Skin of body (tissue), 3 donors: ENCODE measurements at places on chromosomes 16 and 17.

GRCh38 chr17:49739641-49740271, 24.2 kb downstream of the FAM117A start:
- peak; percentile 32 for DNase-seq

GRCh38 chr17:44010966-44011647, 3.7 kb downstream of the TMEM101 start:
- DNase-seq, result no peak

GRCh38 chr16:15532825-15533224, 98.4 kb downstream of the BMERB1 start:
- no peak for DNase-seq

GRCh38 chr17:55162556-55162946, 102.2 kb upstream of the HLF start:
- no peak for DNase-seq

DNA sequence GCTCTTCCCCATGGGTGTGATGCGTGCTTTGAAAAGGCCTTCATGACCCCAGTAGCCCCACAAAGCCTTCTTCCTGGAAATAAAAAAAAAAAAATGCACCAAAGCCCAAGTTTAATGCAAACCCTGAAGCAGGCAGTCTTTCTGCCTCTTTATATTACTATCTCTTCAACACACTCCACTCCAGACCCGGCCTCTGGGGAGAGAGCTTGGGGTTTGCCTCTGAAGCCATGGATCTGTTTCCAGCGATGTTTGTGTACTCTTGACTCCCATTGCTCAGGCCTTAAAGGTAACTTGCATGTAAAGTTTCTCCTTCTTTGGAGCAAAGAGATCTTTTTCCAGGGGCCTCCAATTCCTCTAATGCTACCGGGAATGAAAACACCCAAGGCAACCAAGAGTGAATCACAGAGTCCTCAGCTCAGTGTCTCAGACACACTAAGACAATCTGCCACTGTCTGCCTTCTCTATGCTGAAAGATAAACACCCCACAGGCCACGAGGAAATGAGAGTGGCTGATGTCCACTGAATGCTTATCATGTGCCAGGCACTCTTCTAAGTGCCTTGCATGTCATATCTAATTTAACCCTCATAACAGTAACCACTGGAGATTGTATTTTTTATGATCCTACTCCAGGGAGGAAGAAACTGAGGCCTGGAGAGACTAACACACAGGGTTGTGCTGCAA, 56.4 kb upstream of the AKTIP start:
- no peak for DNase-seq

DNA sequence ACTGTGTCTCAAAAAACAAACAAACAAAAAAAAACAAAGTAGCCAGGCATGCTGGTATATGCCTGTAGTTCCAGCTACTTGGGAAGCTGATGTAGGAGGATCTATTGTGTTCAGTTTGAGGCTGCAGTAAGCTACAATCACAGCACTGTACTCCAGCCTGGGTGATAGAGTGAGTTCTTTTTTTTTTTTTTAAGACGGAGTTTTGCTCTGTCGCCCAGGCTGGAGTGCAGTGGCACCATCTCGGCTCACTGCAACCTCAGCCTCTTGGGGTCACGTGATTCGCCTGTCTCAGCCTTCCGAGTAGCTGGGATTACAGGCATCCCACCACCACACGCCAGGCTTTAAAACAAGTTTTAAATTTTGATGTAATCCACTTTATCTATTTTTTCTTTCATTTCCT, 80.2 kb upstream of the STAC2 start:
- no peak for DNase-seq

- DNase-seq, result no peak
Observed at GRCh38 chr16:57741660-57742191, 6.2 kb downstream of the KATNB1 start.

DNA sequence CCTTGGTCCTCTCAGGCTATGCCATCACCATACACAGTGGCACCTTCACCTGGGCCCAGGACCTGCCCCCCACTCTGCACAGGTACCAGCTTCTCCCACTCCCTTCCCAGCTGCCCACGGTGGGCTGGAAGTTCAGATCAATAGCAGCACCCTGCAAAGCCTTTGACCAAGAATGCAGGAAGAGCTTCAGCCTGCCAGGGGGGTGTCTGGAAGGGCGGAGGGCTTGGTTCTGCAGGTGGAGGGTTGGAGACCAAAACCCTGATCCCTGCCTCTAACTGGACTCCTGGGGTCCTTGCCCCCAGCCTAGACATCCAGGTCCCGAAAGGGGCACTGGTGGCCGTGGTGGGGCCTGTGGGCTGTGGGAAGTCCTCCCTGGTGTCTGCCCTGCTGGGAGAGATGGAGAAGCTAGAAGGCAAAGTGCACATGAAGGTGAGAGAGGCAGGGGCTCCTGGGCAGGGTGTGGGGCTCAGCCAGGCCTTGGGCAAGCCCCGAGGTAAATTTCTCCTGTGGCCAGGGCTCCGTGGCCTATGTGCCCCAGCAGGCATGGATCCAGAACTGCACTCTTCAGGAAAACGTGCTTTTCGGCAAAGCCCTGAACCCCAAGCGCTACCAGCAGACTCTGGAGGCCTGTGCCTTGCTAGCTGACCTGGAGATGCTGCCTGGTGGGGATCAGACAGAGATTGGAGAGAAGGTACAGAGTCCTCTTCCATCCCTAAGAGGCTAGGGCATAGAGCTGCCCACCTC, 34.3 kb downstream of the ABCC3 start:
- DNase-seq, result no peak

DNA sequence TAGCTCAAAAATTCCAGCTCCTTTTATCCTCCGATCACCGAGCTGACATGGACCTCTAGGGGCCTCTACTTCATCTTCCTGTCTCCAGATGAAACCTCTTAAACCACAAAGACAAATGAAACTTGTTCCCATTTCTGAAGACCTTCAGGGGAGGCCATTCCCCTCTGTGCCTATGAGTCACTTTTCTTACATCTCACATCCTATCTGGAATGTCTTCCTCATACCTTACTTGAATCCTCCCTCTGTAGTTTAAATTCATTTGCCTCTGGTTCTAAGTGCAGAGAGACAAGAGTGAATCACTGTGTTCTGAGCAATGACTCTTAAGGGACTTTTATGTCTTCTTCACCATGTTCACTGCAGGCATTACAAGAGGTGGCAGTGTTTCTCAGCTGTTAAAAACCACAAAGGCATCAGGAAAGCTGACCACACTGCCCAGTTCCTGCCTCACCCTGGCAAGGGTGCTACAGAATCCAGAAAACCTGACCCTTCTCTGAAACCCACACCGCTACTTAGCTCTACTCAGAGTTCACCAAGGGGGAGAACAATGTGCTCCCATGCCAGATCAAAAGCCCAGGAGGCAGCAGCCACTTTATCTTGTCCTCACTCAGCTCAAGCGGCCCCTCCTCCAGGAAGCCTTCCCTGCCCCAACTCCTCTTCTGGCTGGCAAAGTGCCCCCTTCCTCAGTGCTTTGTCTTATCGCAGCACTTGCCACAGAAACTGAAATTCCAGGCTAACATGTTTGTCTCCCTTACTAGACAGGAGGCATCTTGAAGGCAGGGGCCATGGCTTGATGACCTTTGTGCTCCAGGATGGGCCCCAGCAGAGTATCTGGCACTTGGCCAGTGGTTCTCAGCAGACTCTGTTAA, 6.4 kb downstream of the CUEDC1 start:
- DNase-seq, result peak; percentile 41

DNA sequence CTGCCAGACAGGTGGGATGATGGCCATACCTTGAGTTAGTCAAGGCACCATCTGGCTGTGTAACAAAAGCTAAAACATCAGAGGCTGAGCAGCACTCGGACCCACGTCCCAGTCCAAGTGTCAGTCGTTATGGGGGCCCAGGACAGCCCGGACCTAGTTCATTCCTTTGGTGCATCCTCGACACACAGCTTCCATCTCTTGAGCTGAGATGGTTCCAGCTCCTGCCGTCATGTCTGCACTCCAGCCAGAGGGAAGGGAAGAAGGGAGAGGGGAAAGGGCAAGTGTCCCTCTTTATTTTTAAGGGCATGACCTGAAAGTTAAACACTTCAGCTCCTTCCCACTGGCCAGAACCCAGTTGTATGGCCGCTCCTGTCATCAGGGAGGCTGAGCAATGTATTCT, 218.0 kb downstream of the SEC14L1 start:
- DNase-seq, result no peak

- DNase-seq, result peak; percentile 25
Observed at GRCh38 chr16:9647981-9648701, 534.1 kb downstream of the GRIN2A start.

DNA sequence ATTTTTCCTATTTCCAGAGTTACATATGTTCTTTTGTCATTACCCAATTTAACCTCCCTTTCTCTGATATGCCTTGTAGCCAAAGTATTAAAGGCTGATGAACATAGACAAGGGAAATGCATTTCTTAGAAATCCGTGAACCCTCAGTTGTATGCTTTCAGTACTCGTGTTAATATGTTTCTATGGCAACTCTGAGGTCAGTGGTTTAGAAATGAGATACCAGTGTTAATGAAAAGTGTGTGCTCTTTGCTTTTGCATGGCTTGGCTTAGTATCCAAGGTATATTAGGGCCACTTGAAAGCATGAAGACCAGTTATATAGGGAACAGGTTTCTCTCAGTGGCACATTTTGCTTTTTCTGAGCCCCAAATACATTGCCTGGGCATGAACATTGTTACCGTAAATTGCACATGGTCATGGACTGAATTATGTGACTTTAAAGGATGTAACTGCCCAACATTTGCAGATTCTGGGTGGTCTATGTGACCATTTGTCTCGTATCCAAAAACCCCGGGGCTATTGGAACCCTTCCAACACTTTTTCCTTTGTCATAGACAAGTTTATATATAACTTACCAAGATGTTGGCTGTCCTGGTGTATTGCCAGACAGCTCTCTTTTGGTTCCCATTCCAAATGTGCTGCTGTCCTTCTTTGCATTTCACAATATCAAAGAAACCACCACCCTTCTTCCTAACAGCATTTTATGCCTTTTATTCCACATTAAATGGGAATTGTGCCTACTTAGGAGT, 17.5 kb downstream of the ABHD15 start:
- DNase-seq, result no peak

- no peak for DNase-seq
Observed at GRCh38 chr17:59399914-59400313, 68.5 kb downstream of the YPEL2 start.

- no peak for DNase-seq
Observed at GRCh38 chr16:77723108-77723514, 797 bp downstream of the NUDT7 start.

DNA sequence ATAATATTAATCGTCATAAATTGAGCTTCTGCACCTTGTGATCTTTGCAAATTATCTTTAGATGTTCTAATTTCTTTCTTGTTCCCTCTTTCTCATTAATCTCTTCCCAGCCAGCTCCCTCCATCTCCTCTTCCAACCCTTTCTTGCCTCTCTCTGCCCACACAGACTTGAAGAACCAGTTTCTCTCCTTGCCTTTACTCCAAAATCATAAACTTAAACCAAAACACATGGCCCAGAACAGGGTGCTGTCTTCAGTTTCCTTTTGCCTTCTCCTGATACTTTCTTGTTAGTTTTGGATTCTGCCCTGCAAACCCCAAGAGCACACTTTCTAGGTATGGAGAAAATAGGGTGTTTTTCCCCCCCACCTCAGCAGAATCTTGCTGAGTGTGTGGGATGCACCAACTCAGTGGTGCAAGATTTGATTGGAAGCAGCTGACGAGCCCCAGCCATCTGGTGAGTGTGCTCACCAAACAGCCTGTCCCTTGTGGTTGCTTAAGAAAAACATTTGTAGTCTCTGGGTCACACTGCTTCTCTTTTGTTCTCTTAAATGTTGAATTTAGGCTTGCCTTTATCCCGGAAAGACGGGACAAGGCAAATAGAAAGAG, 175.8 kb upstream of the MAF start:
- DNase-seq, result peak; percentile 44

DNA sequence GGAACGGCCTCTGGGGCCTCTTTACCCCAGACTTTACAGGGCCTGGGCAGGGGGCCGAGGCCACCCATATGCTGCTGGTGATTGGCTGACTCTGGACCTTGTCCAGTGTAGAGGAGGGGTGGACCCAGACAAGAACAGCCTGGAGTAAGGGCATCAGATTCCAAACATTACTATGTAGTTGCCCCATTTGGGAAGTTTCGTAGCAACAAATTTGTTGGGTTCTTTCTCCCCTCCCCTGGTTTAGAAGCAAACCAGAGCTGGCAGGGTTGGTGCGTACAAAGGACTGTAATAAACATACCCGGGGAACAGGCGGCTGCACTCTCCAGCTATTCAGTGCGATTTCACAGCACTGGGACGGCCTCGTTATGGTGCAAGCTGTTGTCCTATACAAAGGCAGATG, 145.5 kb downstream of the NTN1 start:
- DNase-seq, result no peak

- DNase-seq, result no peak
Observed at GRCh38 chr17:63082952-63083351, 116.9 kb downstream of the TANC2 start.

- DNase-seq, result no peak
Observed at GRCh38 chr16:81796035-81796434, 16.9 kb downstream of the PLCG2 start.

DNA sequence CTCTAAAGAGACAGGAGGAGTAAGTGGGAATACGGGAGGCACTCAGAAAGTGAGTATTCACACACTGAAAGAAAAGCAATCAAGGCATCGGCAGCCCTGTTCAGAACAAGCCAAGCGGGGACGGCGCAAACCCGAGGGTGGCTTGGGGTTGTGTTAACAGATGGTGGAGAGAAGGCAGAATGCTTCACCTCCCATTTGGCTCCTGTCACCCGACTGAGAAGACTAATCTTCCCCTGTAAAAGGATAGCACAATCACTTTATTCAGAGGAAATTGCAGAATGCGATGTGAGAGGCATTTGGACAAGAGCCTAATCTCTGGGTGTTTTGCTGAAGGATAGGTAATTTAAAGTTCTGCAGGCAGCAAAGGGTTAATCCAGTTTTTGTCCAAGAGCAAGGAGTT, 119.3 kb upstream of the WSCD1 start:
- no peak for DNase-seq

DNA sequence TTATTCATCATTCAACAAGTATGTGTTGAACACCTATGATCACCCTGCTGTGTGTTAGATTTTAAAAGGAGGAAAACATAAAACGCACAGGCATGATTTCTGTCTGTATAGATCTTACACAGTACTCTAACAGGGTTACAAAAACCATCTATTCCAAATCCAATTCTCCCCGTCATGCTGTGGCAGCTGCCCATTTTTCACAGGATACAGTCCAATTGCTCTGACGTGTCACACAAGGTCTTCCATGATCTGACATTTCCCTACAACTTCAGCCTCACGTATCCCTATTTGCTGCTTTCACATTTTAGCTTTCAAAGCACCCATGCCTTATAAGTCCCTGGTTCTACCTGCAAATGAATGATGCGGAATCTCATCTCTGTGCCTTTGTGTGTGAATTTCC, 67.0 kb upstream of the CNTNAP4 start:
- DNase-seq, result no peak

DNA sequence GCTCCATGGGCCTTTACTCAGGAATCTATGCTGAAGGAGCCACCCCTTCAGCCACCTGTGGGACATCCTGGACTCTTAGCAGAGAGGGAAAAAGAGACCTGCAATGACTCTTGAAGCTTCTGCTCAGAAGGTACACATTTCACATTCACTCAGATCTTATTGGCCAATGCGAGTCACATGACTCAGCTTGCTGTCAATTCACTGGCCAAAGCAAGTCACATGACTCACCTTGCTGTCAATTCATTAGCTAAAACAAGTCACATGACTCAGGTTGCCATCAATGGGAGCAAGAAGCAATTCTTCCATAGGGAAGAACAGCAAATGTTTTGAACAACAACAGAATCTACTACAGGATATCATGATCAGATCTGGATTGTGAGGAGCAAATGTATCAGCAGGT, 233.4 kb downstream of the SHISA9 start:
- DNase-seq, result no peak
